ENCODE measurements at places on chromosomes 11 and 22.

- no peak for DNase-seq
These were observed 189.8 kb downstream of the JRKL start for GRCh38 chr11:96579656-96580055.

- no peak for DNase-seq
These were observed 260.0 kb downstream of the TBC1D22A start for GRCh38 chr22:47022475-47022874.

GRCh38 chr11:11786234-11786633 is 55.5 kb upstream of the USP47 start:
- no peak for DNase-seq

- DNase-seq, result peak; percentile 36
These were observed 31.6 kb upstream of the CAVIN3 start for GRCh38 chr11:6351782-6352382.

- no peak for DNase-seq
These were observed 8.2 kb downstream of the TMPRSS5 start for GRCh38 chr11:113697756-113698407.

GRCh38 chr22:38258895-38259294 is 13.9 kb downstream of the TMEM184B start:
- DNase-seq, result no peak

- no peak for DNase-seq
These were observed 457.0 kb downstream of the DLG2 start for GRCh38 chr11:85170184-85170583.

DNA sequence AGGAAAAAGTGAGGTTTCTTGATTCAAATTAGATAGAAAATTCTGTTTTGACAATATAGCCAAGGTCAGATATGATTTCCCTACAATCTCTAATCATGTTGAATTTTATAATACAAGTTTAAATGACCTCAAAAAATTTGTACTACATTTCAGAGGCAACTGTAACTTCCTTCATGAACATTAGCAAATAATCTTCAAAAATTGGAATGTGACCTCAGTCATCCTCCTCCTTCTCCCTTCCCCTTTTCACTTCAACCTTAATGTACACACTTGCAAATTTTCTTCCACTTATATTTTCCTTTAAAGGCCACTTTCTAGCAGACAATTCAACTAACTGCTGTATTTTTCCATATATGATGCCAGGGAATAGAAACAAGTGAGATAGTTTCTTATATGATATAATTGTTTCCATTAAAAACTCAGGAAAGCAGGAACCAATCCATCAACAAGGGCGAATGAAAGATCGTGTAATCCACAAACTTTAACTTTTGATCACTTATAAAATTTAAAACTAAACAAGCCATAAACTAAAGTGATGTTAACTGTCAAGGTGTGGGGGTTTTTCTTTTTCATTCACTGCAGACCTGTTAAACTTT is 60.3 kb downstream of the MAML2 start:
- DNase-seq, result no peak

GRCh38 chr11:79025097-79025496 is 415.7 kb downstream of the TENM4 start:
- DNase-seq, result no peak

DNA sequence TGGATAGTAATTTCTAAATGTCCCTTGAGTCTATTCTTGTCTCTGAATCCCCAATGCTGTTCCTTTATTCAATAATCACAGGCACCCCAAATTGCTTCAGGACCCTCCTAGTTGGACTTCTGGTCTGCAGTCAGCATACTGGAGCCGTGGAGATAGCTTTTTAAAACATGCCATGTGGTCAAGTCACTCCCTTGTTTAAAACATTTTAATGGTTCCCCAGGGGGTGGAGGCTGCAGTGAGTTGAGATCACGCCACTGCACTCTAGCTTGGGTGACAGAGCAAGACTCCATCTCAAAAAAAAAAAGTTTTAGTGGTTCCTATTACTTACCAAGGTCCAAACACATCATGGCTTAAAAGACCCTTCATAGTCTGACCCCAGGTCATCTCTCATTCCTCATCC is 220.3 kb downstream of the ADAMTS15 start:
- no peak for DNase-seq

DNA sequence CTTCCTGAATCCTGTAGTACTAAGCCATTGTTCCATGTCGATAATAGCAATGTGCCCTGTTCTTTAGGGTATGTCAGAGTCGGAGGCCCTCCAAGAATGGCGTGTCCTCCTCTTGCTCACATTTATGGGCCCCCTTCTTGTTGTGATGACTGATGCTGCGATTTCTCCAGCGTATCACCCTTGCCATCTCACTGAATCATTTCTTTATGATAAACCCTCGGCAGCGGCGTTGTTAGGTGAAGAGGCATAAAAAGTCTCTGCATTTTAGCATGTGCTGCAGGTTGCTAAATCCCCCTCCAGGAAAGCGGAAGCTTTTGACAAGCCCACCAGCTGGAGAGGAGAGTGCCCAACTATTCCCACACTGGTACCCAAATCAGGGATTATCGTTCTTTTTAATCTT is 1045.3 kb downstream of the BRD1 start:
- no peak for DNase-seq

GRCh38 chr22:37782340-37783168 is 25.2 kb upstream of the GCAT start:
- DNase-seq, result no peak

DNA sequence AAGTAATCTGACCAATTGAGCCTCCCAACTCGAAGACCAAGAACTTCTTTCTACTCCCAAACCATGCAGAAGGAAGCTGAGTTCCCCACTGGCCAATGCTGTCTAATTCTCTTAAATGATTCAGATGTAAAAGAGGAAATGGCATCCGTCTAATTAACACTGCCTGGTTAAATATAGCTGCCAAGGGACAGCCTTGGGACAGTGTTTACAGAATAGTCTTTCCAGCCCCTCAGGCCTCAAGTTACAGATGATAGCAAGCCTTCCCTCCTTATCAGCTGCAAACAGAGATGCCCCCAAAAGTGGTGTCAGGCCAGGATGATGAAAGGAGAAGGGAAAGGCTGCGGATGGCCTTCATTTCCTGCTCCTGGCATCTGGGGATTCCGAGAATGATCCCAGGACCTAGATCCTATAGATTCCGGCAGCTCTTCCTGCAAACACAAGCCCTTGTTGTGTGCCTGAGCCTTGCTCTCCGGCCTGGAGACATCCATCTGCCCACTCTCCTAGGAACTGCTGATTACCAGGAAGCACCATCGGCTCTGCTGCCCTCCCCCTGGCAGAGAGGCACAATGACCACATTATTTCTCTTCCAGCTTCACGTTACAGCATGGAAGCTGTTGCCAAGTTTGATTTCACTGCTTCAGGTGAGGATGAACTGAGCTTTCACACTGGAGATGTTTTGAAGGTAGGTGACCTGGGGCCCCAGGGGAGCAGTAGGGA is 13.5 kb upstream of the TMA7B start:
- no peak for DNase-seq

DNA sequence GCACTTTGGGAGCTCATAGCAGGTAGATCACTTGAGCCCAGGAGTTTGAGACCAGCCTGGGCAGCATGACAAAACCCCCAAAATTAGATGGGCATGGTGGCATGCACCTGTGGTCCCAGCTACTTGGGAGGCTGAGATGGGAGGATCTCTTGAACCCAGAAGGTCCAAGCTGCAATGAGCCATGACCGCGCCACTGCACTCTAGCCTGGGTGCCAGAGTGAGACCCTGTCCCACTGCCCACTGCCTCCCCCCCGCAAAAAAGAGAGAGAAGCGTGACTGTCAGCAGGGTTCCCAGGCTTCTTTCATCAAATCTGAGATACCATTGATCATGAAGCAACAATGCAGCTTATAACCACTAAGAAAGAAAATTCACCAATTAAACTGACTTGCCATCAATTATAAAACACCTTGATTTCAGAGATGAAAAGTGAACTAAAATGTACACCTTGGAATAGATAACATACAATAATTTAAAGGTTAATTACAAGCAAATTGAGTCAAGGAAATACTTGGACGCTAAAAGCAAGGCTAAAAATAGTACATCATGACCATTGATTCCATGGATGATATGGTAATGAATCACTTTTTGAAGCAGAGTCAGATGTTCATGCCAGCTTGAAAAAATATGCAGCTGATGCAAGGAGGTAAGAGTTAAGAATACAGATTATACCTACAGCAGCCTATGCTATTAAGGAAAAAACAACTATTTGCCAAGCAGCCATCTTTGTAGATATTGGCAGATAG is 90.8 kb upstream of the ALKBH3 start:
- DNase-seq, result no peak

DNA sequence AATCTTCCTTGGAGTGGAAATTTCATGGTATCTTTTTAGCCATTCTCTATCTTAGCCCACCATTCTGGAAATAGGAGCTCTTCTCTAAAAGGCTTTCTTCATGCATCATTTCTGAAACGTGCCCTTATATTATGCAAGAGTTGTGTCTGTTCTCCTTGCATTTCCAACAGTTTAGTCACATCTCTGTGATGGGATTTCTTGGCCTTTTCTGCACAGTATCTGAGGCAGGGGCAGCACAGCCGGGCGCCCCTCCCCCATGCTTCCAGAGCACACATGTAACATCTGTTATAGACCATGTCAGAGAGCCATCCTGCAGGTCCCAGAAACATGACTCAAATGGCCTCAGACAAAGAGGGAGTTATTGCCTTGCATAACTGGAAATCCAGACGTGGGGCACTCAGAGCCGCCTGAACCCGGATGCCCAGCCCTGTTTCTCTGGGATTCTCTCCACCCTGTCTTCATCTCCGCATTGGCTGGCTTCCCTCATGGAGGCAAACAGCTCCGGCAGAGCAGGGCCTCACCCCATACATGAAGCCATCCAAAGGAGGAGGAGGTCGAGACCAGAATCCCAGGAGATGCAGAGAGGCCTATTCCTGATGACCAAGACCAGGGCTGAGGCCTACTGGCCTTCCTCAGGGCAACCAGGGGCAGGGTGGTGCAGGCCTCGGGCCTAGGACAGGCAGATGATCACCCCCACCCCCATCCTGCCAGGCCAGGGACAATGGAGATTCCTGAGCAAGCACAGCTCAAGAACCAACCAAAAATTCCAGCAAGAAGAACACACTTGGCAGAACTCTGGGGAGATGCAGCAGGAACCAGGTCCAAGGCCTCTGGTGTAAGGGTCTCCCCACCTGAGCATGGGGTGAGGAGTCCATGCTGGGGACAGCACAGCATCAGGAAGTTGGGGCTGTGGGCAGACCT is 61.3 kb downstream of the IGLL5 start:
- DNase-seq, result no peak

DNA sequence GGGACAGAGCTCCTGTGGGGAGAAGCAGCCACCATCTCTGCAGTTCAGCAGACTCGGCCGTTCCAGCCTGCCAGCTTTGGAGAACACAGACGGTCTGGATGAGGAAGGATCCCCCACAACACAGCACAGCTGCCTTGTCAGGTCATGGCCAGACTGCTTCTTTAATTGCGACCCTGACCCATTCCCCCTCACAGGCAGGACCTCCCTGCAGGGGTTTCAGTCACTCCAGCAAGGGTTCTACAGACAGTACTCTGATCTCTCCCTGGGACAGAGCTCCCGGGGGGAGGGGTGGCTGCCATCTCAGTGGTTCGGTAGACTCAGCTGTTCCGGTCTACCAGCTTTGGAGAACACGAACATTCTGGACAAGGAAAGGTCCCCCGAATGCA is 173.5 kb downstream of the TTC28 start:
- no peak for DNase-seq

GRCh38 chr11:110430267-110431050 is 711 bp downstream of the FDX1 start:
- DNase-seq, result no peak

- no peak for DNase-seq
These were observed 39.2 kb upstream of the SLC36A4 start for GRCh38 chr11:93236741-93237675.

GRCh38 chr11:37456746-37457145 is 858.7 kb upstream of the RAG2 start:
- no peak for DNase-seq

DNA sequence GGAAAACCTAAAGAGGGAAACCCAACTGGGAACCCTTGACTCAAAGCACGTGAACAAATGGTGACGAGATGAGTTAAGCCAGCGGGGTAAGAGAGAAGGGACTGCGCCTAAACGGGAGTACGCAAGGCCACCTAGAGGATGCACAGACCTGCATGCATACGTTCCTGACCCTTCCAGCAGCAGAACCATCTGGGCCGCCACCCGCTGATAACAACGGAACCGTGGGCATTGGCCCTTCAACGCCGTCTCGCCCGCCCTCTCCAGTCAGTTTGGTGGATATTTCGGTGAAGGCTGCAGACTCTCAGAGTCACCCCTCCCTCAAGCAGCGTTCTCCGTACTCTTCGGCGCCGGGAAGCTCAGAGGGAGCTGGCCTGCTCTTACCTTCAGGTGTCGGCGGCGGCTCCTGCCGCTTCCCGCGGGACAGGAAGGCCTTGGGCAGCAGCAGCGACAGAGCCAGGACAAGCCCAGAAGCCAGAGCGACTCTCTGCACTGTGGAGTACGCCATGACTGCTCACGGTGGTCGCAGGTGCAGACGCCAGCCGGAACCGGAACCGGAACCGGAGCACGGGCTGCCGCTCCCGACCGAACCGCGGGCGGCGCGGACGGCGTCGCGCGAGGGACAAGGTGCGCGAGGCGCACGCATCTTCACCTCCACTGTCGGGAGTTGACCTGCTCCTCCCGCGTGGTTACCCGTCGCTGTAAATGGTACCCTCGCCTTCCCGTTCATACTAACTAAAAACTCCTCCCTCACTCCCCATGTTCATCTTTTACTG is at the start of gene RIC3:
RIC3 (minus strand) TSS at position 541 of the 773 bp plus-strand sequence; CDS start at position 505, 36 bp downstream.
- DNase-seq, result peak; percentile 59

DNA sequence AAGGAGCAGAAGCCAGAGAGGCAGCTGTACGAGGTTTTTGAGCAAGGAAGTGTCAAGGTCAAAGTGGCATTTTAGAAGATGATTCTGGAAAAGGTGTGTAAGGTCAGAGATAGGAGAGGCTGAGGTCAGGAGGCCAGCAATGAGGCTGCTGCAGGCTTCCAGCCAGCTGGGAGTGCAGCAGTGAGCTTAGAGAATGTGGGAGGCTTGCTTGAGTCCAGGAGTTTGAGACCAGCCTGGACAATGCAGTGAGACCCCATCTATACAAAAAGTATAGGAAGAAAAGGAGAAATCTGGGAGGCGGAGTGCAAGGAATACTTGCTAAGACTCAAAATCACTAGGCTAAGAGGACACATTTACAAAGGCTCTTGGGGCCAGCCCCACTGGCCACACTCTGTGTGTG is 96.5 kb downstream of the GRIK4 start:
- DNase-seq, result no peak

- peak; percentile 58 for DNase-seq
These were observed 1.0 kb downstream of the ANKRD42 start for GRCh38 chr11:83194281-83195142.

DNA sequence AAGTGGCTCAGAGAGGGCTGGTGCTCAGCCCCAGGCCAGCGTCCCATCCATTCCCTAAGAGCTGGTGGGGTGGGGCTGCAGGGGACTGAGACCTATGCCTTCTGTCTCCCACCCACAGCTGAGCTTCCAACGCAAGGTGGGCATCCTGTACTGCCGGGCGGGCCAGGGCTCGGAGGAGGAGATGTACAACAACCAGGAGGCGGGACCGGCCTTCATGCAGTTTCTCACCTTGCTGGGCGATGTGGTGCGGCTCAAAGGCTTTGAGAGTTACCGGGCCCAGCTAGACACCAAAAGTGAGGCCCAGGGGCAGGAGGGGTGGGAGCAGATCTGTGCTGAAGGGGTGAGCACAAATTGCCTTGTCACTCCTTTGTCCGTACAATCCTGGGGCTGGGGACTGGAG is 6.9 kb downstream of the SIPA1 start:
- DNase-seq, result no peak

GRCh38 chr11:122692444-122692843 is 36.9 kb downstream of the UBASH3B start:
- no peak for DNase-seq

GRCh38 chr11:119618208-119618909 is 110.6 kb downstream of the NECTIN1 start:
- no peak for DNase-seq

Measured in stimulated activated CD4-positive, alpha-beta T cell treated with anti-CD3 and anti-CD28 coated beads, Interleukin-2, amount 100 ng/mL, for 24 hours (primary cell).